Small intestine (tissue), 16 donors: ENCODE measurements at places on chromosomes 16 and 17.

DNA sequence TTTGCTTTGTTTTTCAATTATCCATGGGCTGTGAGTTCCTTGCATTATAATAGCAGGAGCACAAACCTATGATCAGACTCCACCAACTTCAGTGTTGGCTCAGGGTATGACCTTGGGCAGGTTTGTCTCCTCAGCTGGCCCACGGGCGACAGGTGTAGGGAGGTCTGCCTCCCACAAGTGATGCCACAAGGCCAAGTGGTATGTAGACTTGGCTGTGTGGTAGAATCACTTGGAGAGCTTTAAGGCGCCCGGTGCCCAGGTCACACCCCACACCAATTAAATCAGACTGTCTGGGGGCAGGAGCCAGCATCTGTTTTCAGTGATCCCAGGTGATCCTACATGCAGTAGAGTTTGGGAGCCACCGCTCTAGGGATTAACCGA, 153.4 kb downstream of the CLEC16A start:
- no peak for DNase-seq

- no peak for DNase-seq
Observed at GRCh38 chr16:85027958-85028684, 526 bp downstream of the KIAA0513 start.

DNA sequence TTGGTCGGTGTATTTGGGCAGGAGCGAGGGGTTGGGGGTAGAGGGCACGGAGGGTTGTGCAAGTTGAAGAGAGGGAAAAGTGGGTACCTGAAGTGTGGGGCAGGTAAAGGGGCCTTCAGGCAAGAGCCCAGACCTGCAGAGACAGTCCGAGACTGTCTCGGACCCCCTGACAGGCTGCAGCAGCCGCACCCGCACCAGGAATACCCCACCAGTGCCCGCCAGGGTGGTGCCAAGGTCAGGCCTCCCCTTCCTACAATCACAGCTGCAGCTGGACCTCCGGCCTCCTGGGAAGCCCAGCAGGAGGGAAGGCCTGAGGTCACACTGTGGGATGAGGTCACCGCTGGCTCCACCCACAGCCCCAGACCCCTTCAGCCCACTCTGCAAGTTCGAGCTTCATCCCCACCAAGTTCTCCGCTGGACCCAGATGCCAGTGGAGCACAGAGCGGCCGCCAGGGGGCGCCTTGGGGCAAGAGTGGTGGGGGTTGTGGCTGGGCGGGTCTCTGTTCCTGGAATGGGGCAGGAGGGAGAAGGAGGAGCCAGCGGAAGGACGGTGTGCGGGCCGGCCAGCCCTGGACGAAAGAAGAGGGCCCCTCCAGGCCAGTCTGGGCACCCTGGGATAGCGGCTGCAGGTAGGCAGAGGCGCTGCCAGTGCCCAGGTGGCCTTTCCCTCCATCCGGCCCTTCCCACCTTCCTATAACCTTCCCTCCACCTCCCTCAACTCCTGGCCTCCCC, at the start of gene HSD3B7:
TSS of gene HSD3B7 (plus strand) at position 539 of the 732 bp plus-strand sequence. CDS start 452 bp downstream, outside the sequence.
- DNase-seq: peak; percentile 91

GRCh38 chr16:19785512-19786130, 67.5 kb downstream of the IQCK start:
- DNase-seq: peak; percentile 42

GRCh38 chr16:80610481-80611156, 69.8 kb downstream of the DYNLRB2 start:
- no peak for DNase-seq

- peak; percentile 41 for DNase-seq
Observed at GRCh38 chr17:81371910-81372760, 23.1 kb upstream of the BAHCC1 start.

DNA sequence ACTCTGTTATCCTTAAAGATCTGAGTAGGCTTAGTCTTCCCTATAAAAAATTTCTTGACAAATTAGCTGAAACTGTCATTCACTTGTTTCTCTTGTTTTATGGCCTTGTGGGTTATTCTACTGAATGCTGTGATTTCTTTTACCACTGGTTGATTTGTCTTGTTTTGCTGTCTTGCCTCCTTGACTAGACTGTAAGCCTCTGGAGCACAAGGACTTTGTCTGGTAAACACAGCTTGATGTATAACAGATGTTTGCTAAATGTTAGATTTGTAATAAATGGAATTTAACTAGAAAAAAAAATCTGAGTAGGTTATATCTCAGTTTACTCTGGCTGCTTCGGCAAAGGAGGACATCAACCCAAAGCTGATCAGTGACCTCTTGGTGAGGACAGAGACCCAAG, 21.6 kb downstream of the VAC14 start:
- DNase-seq: no peak

- DNase-seq: no peak
Observed at GRCh38 chr16:60225541-60225940, 1491.4 kb upstream of the GOT2 start.

DNA sequence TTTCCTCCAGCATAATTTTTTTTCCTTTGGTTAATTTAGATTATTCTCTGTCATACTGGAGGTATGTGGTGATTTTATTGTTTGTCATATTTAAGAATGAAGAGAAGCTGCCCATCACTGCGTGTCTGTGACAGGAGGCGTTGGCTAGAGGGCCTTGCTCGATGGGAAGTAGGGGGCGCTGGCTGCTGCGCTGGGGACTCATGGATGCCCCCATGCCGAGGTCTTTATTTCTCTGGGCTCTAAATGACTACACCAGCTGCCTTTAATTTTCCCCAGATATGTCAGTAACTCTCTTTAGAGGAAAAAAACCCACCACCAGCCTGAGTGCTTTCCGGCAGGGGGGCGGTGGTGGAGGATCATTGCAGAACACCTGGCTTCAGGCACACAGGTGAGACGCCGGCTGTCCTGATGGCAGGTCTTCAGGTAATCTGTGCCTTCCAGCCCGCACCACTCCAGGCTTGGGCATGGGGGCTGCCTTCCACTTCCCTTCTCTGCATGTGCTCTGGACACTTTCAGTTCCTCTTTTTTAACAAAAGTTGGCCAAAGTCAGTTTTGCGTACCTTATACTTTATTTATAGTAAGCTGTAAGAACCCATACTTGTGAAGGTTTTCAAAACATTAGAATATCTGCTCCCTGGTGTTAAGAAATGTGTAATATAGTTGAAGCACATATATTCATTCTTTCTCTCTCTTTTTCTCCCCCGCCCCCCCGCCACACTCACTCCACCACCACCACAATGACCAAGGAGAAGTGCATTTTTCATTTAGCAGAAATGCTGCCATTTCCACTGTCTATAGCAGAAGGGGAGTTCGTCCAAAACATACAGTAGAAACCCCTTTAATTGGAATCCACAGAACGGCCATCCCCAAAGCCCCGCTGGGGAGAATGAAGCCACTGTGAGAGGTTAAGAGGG, 192.7 kb downstream of the RPTOR start:
- no peak for DNase-seq

- DNase-seq: peak; percentile 89
Observed at GRCh38 chr17:12020642-12021622, at the start of gene MAP2K4. Gene MAP2K4, plus strand, starts transcription at chr17:12020877. Its CDS starts 10 bp downstream, at chr17:12020887.

- no peak for DNase-seq
Observed at GRCh38 chr17:76528156-76528527, 9.4 kb downstream of the CYGB start.

GRCh38 chr16:48836636-48837035, 226.7 kb upstream of the N4BP1 start:
- no peak for DNase-seq

- no peak for DNase-seq
Observed at GRCh38 chr17:80573701-80574100, 29.1 kb downstream of the RPTOR start.

DNA sequence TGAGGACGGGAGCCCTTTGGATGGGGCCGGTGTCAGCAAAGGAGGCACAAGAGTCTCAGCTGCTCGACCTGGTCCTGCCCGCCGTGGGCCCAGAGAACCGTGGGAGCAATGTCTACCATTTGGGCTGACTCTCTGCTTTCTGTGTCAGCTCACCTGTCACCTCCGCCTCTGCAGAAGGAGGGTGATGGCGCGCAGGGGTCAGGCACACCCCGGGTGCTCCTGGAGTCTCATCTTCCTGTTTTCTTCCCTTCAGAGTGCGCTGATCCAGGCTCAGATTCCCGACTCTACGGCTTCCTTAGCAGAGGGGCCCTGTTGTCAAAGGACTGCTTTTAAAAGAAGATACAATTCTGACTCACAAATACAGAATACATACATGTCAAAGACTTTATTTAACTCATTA, 167.1 kb downstream of the BANP start:
- DNase-seq: no peak

DNA sequence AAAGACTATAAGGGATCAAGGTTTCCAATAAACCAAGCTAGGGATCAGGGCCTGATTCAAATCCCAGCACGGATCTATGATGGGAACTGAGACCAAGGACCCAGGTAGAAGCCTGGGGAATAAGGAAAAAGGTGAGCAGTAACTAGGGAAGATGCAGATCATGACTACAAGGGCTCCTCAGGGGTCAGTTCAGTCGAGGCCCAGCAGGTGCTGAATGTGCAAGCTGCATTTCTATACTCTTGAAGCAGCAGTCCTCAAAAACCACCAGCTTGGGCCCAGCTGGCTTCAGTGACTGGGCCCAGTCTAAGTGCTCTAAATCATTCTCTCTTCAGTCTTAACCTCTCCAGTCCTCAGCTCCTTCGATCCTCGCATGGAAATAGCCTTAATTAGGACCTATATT, 228.8 kb upstream of the AXIN2 start:
- DNase-seq: no peak

DNA sequence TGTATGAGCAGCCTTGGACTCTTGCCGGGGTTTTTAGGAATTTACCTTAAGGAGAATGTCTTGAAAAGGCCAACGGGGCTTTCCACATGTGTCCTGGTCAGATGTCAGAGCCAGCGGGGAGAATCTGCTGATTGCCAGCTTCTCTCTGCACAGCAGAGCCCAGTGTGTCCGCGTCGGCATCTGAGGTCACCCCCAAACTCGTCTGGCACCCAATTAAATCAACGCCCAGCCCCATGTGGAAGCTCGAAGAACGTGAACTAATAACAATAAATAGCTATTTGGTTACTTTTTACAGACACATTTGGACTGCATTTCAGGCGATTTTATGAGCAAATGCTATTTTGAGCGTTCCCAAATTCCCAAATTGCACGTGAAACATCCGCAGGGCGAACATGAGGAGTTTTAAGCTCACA, 303.5 kb downstream of the FOXL1 start:
- no peak for DNase-seq

- DNase-seq: no peak
Observed at GRCh38 chr16:16045879-16046278, 96.5 kb downstream of the ABCC1 start.

DNA sequence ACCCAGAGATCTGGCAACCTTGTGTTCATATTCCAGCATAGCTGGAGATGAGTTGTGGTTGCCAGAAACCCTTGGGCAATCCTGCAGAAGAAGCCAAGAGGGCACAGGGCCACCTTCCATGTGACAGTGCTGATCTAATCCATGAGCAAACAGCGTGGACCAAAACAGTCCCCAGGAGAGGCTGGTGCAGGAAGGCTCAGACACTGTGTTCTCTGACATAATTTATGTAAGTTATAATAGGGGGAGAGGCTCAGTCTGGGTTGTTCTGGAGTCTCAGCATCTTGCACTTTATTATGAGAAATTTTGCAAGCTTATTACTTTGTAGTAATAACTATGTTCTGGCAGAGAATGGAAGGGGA, 273.9 kb downstream of the HAPSTR1 start:
- DNase-seq: no peak

GRCh38 chr17:12521416-12521815, 144.3 kb upstream of the MYOCD start:
- DNase-seq: no peak

DNA sequence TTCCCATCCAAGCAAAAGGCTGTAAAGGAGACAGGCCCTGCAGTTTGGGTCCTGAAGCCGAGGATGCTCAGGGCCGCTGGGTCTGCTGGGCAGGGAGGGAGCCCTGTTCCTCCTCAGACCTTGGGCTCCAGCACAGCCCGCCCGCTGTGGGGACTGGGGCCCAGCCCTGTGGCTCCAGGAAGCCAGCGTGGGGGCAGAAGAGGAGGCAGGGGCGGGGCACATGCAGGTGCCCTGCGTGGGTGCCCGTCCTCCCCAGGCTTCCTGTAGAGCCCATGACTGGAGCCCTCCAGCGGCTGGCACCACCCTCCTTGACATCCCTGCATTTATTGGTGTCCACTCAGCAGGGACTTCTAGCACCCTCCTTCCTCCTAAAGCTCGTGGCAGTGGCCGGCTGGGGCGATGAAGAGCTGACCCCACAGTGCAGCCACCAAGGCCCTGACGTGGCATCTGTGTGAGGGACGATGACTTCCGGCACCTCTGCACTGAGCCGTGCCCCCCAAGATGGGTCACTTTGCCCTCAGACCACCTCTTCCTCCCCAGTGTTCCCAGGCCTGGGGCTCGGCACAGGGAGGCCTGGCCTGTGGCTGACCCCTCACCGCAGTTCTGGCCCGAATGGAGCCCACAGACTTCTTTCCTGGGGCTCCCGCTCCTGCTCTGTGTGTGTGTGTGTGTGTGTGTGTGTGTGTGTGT, 9.9 kb downstream of the PRSS27 start:
- no peak for DNase-seq

GRCh38 chr16:89616623-89617022, 3.2 kb downstream of the DPEP1 start:
- no peak for DNase-seq

DNA sequence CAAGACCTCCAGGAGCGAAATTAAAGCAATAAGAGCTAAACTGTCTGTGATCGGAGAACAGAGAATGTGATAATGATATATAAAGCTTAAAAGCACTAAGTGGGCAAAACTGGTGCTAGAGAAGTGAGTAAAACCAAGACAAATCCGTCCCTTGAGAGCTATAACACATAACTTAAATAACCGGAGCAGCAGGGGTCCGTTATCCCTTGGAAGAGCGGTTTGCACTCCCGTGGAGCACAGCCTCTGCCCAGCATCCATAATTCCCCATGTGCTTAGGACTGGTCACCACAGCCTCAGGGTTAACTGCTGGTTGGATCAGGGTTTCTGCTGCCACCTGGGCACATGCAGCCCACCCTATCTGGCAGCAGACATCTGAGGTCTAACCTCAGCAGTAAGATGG, 489.0 kb downstream of the NPIPA7 start:
- DNase-seq: no peak

DNA sequence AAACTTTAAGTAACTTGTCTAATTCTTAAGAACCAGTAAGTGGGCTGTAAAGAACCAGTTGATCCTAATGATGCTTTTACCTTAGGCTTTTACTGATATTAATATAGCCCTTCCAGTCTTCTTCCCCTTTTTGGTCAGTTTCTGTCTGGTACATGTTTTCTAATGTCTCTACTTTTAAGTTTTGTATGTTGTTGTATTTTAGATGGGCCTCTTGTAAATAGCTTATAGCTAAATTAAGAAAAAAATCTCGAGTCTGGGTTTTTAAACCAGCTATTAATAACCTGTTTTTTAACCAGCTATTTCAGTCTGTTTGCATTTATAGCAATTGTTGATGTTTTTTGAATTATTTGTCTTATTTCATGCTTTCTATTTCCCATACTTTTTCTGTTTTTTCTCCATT, 79.0 kb downstream of the PITPNC1 start:
- DNase-seq: no peak

- DNase-seq: no peak
Observed at GRCh38 chr17:17024778-17025300, 17.4 kb upstream of the MPRIP start.
